Peyer's patch (tissue), 4 donors: ENCODE measurements at places on chromosomes 7 and 10. TPM values are rescaled to one million over a fixed set of nuclear protein-coding genes. Genes with fewer than 3 reads are reported as not detected.

GRCh38 chr7:25353196-25353595, 124.9 kb upstream of the NPVF start:
- no peak overlapping the region for H3K4me3 ChIP-seq
- no peaks in the 10 kb centered on the region for H3K36me3 ChIP-seq
- no peaks in the 10 kb centered on the region for H3K27me3 ChIP-seq
- no peaks in the 10 kb centered on the region for H3K4me1 ChIP-seq
- no peak overlapping the region for H3K27ac ChIP-seq
- DNase-seq, result no peak

- H3K4me1 ChIP-seq, result no peaks in the 10 kb centered on the region
- H3K27me3 ChIP-seq, result no peaks in the 10 kb centered on the region
- no peak overlapping the region for H3K27ac ChIP-seq
- DNase-seq, result no peak
- H3K4me3 ChIP-seq, result no peak overlapping the region
Observed at GRCh38 chr7:86784765-86785164, 141.1 kb downstream of the GRM3 start.

Gene GNAT3
- not detected for total RNA-seq

Gene INHBA
- total RNA-seq, result 0.19 TPM

GRCh38 chr7:80499350-80499953, 12.4 kb downstream of the GNAT3 start:
- H3K4me3 ChIP-seq, result no peak overlapping the region
- H3K4me1 ChIP-seq, result no peaks in the 10 kb centered on the region
- H3K27ac ChIP-seq, result no peak overlapping the region
- no peak for DNase-seq
- H3K36me3 ChIP-seq, result no peaks in the 10 kb centered on the region

- H3K27me3 ChIP-seq, result no peaks in the 10 kb centered on the region
- no peak for DNase-seq
- H3K27ac ChIP-seq, result no peak overlapping the region
- H3K36me3 ChIP-seq, result no peaks in the 10 kb centered on the region
- no peaks in the 10 kb centered on the region for H3K4me1 ChIP-seq
Observed at GRCh38 chr7:44286618-44287487, 38.5 kb downstream of the CAMK2B start.

GRCh38 chr10:123790132-123790885, 101.3 kb downstream of the CPXM2 start:
- no peaks in the 10 kb centered on the region for H3K27me3 ChIP-seq
- no peak for DNase-seq
- peak overlapping the region; percentile 26 for H3K27ac ChIP-seq
- H3K36me3 ChIP-seq, result no peaks in the 10 kb centered on the region
- no peak overlapping the region for H3K4me3 ChIP-seq
- H3K4me1 ChIP-seq, result no peaks in the 10 kb centered on the region

GRCh38 chr7:130410868-130411541, 29.8 kb downstream of the CEP41 start:
- no peak for DNase-seq
- no peaks in the 10 kb centered on the region for H3K27me3 ChIP-seq

Gene HOXA1
- total RNA-seq, result 2.0 TPM

Gene MMP21
- 2.5 TPM for total RNA-seq

DNA sequence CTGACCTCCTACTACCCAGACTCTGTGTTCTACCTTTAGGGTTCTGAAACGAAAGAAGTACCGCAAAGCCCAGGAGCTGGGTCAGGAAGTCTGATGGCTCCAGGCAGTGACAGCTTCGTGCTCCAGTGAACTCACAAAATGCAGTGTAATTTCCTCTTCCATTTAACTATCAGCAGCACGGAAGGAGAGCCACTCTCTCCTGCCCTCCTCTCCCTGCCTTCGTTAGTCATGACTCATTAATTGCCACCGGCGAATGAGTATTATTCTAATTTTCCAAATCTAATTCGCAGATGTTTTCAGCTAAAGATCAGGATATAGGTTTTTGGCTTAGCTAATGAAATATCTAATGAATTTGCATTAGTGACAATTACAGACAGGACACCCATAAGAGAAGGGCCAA, 1262.0 kb downstream of the TYW1 start:
- no peaks in the 10 kb centered on the region for H3K27me3 ChIP-seq
- no peak overlapping the region for H3K4me3 ChIP-seq
- no peaks in the 10 kb centered on the region for H3K4me1 ChIP-seq

Gene MYO1G
- 4.0 TPM for total RNA-seq

- H3K4me3 ChIP-seq, result peak overlapping the region; percentile 92
- no peaks in the 10 kb centered on the region for H3K27me3 ChIP-seq
- no peaks in the 10 kb centered on the region for H3K36me3 ChIP-seq
- peaks cover 12% of the 10 kb centered on the region for H3K4me1 ChIP-seq
- DNase-seq, result no peak
Observed at GRCh38 chr7:151233804-151234203, 1.5 kb downstream of the CHPF2 start.

Gene PSMG3
- total RNA-seq, result 39.1 TPM

GRCh38 chr7:120201290-120201689, 71.7 kb upstream of the KCND2 start:
- no peak overlapping the region for H3K4me3 ChIP-seq
- no peak overlapping the region for H3K27ac ChIP-seq
- H3K36me3 ChIP-seq, result no peaks in the 10 kb centered on the region
- no peak for DNase-seq

DNA sequence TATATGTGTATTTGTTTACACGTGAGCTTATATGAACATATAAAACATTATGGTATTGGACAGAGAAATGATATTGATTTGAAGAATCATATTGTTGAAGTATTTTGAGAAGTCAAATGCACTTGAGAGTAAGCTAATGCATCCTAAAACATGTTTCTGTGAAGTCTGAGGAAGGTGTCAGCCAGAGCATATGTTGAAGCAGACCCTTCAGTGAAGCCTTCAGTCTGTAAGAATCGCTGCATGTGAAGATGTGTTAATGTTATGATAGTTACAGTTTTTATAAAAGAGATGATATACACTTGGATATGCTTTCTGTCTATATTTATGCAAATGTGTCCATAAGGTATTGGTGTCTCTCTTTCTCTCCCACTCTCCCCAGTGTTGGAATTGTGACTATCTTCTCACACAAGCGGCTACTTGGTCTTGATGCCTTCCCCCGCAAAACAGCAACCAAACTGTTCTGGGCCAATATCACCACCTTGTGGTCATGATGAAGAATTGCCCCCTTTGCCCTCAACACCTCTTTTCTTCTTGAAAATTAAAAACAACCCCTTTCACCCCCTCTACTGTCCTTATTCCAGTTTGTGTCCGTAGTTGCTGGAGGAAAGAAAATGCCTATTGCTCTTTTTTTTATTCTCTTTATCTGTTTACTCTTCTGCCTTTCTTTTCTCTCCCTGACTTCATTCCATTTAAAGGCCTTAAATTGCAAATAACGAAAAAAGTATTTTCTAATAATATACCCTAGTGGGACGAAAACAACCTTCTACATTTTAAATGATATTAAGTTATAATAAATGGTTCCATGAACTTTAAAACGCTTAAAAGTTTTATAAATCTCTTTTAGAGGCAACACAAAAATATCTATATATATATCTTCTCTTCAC, 64.9 kb downstream of the IKZF1 start:
- H3K36me3 ChIP-seq, result no peaks in the 10 kb centered on the region
- no peaks in the 10 kb centered on the region for H3K4me1 ChIP-seq
- H3K4me3 ChIP-seq, result no peak overlapping the region
- H3K27me3 ChIP-seq, result no peaks in the 10 kb centered on the region

DNA sequence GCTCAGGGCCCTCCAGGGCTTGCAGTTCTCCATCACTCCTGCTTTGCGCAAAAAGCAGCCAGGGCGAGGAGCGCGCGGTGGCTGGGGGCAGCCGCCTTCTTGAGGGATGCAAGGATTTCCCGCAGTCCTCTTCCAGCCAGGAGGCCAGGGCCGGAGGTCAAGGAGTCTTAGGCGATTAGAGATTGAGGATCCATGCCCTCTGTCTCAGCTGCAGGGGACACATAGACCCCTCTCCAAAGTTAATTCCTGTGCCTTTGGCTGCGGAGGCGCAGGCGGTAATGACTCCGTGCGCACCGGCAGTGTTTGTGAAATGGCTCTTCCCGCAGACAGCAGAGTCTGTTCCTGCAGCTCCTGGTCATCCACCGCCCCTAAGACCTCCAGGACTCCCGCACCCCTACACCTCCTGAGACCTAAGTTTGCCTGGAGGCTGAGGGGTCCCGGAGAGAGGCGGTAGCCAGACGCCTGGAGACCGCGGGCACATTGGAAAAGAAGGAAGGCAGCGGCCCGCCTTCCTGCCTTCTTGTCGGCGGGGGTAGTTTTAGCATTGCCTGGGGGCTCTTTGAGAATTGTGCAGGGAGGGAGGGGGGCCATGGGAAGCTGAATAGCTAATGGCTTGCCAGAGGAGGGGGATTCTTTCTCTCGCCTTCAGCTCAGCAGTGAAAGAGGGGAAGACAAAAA, 3.3 kb upstream of the NEUROG3 start:
- DNase-seq, result no peak
- peaks cover 4% of the 10 kb centered on the region for H3K4me1 ChIP-seq
- no peaks in the 10 kb centered on the region for H3K27me3 ChIP-seq
- no peaks in the 10 kb centered on the region for H3K36me3 ChIP-seq

- no peak overlapping the region for H3K4me3 ChIP-seq
- no peak overlapping the region for H3K27ac ChIP-seq
- DNase-seq, result no peak
- H3K36me3 ChIP-seq, result no peaks in the 10 kb centered on the region
Observed at GRCh38 chr7:158110661-158111048, 477.0 kb downstream of the PTPRN2 start.

DNA sequence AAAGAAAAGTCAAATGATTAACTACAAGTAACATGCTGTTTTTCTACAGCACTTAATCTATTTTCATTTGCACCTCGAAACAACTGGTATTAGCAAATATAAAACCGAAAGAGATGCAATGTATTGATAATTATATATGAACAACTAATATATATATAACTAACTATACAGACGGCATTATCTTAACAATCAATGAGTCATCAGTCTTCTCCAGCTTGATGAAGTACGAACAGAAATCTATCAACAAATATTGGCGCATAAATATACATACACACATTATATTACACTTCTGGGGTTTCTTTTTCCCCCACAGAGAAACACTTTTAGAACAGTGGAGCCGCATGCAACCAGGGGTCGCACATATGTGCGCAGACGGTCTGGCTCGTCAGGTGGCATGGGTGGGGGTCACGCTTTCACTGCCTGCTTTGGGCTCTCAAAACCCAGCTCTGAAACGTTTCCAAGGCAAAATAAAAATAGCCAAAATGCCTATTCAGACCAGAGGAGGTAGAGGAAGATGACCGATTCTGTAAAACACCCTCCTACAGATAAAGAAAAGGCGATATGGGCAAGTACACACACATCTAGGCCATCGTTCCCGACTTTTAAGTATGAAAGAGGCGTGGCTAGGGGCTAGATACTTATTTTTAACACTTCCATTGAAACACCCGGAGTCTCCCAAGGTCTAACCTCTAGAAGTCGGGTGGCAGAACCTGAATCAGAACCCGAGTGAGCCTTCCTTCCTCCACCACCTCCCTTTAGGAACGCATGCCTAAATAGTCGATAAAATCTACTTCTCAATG, 1.7 kb downstream of the ARHGAP12 start:
- H3K36me3 ChIP-seq, result no peaks in the 10 kb centered on the region
- DNase-seq, result no peak
- H3K27ac ChIP-seq, result peak overlapping the region; percentile 96

Gene PRTFDC1
- 20.6 TPM for total RNA-seq
